ENCODE measurements at places on chromosomes 5 and 9.
A peak's percentile ranks its signal among the peaks of the same experiment; 100 is the strongest.

- DNase-seq = peak; percentile 2
Observed at GRCh38 chr5:114412510-114413171, 50.8 kb downstream of the KCNN2 start.

DNA sequence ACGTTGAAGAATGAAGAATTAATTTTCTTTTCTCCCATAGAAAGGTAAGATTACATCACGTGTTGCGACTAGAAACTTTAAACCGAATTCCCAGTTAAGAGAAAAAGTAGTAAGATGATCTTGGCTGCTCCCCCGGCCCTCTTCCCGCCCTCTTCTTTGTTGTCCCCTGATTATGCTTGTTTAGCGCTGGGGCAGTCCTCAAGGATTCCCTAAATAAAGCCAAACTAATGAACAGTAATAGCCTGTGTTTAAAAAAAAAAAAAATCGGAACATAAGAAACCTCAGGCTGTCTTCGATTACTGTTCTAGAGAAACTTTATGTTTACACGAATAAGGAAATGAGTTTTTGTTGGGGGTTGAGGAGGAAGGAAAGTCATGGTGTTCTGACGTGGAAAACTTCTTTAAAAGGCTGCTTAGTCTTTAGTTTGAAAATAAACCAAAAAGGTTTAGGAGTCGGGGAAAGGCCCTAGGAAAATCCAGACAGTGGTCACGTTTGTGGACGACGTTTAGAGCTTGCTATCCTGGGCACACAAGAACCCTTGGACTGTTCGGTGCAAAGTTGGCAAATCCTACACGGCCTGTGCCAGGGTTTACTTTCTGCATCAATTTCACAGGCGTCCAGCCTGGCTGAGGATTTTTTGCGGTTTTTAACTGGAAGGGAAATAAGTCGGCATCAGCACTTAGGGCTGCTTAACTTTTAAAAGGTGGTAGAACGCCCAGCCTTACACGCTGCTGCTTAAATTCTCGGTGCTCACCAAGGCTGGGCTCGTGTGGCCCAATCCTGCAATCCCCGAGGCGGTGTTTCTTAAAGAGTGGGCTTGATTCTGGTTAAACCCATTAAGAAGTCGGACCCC is 1.1 kb upstream of the MAT2B start:
- DNase-seq = peak; percentile 13

- DNase-seq = no peak
Observed at GRCh38 chr9:93203026-93203717, 19.2 kb downstream of the WNK2 start.

- peak; percentile 97 for DNase-seq
Observed at GRCh38 chr9:114348906-114349482, 19.3 kb downstream of the ORM2 start.

DNA sequence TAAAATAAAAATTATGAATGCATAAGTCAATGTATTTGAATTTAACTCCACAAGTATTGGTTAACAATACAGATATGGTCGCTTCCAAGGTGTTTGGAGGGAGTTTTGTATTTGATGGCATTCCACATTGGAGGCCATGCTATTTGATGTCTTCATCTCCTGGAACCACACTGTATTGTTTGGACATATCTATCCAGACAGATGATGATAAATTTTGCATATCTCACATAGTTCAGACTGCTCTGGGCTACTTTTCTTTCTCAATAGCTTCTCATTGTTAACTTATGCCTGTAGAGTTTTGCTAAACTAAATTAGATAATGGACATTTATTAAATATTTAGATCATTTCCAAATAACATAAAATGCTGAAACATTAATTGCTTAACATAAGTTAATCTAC is 58.0 kb downstream of the CDKN2A start:
- DNase-seq = no peak

GRCh38 chr5:65199993-65200675 is 281.6 kb downstream of the ADAMTS6 start:
- no peak for DNase-seq

DNA sequence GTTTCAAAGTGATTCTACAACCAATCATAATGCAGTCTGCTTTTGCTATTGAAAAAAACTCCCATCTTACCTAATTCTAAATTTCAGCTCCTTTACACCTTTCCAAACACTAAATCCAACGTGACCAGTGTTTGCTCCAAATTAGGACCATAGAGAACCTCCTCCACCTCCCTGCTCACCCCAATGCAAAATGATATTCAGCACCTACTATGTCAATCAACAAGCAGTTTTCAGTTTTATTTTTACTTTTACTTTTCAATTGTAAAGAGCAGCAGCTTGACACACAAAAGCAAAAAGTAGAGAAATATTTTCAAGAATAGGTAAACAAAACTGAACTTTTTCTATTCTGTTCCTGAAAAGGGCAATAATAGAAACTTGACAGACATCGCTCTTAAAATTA is 3.4 kb downstream of the FAM13B start:
- DNase-seq = no peak

DNA sequence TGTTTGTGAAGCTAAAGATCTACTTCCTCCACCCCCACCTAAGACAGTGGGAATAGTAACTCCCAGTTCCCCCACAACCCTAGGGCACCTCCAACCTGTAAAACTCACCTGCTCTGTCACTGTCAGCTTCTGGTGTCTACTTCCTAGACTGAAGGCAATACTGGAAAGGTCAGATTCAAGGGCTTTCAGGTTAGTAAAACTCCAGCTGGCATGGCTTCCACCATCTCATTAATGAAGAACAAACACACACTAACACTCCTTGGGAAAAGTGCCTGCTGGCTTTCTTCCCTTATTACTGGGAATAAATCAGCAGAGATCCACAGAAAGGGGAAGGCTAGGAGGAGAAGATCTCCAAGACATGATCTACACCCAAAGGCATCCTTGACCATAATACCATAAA is 109.9 kb downstream of the TMEM174 start:
- DNase-seq = no peak

DNA sequence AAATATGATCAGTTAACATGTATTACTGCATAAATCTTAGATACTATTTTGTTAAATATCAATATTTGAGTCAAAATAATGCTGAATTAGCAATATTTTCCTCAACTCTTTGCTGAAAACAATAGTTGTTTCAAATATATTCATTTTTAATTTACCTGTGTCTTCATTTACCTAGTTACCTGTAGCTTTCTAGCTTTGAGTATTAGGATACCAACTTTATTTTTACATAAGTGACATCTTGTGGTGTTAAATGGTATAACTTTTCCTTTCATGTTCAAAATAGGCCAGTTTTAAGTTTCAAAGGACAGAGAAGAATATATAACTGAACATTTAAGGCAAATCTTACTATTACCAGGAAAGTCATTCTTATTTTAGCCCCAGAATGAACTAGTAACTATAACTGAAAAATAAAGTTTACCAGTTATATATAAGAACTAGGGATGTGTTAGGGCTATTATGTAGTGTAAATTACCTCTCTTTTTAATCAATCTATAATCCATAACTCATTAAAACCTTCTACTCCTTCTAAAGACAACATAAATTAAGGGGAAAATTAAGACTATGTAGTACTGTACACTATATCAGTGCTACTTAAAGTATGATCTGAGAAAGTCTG is 25.3 kb downstream of the AP3B1 start:
- DNase-seq = no peak

DNA sequence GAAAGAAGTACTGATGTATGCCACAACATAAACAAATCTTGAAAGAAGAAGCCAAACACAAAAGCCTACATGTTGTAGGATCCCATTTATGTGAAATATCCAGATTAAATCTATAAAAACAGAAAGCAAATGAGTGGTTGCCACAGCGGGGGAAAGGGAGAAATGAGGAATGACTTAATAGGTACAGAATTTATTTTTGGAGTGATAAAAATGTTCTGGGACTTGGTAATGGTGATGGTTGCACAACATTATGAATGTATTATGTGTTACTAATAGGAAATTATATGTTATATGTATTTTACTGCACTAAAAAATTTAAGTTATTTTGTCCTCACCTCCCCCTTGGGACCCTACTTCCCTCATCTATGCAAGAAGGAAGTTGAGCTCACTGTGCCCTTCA is 16.4 kb upstream of the TTC1 start:
- DNase-seq = no peak

GRCh38 chr5:141778683-141779082 is 96.7 kb upstream of the ARAP3 start:
- DNase-seq = peak; percentile 51

GRCh38 chr5:149337736-149338135 is 7.6 kb upstream of the GRPEL2 start:
- DNase-seq = no peak

DNA sequence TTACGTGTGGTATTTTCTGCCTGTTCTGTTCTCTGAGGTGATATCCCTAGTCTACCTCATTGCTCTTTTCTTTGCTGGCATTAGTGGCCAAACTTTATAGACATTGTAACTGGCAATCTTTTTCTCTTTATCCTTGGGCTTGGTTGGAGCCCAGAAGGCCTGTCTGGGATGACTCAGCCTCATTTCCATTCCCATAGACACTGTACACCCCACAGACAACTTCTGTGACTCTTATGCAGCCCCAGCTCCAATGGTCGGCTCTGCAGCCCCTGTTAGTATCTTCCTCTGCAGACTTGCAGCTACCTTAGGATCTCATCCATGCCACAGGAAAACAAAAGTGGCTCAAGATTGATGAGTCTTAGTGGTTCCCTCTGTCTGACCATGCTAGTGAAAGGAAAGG is 79.8 kb downstream of the CFAP95 start:
- DNase-seq = no peak

DNA sequence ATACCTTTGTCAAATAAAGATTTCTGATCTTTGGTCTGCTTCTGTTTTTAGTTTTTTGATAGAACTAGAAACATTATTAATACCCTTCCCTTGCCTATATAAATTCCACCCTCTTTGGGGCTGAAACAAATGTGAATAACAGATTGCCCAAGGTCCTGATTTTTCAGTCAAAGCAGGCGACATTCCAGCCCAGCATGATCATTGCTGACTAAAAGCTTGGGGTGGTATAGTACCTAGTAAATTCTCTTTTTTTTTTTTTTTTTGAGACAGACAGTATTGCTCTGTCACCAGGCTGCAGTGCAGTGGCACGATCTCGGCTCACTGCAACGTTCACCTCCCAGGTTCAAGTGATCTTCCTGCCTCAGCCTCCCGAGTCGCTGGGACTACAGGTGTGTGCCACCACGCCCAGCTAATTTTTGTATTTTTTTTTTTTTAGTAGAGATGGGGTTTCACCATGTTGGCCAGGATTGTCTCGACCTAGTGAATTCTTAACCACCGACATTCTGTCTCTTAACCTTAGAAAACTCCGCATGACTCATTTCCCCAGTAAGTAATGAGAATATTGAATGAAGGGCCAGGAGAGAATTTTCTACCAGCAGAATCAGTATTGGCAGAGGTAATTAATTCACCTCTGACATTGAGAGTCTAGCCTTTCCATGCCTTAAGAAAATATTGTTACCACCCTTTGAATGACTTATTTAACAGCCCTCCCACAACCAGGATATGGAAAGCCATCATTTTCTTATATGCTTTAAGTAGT is 226.4 kb downstream of the GNA14 start:
- no peak for DNase-seq

DNA sequence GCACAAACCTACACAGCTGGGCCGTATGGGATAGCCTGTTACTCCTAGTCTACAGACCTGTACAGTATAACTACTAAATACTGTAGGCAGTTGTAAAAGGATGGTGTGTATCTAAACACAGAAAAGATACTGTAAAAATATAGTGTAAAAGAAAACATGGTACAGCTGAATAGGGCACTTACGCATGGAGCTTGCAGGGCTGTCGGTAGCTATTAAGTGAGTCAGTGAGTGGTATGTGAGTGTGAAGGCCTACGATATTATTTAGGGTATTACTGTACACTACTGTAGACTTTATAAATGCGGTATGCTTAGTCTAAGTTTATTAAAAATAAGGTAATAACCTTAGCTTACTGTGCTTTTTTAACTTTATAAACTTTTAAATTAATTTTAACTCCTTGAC is 1.2 kb downstream of the ZCCHC9 start:
- no peak for DNase-seq

- DNase-seq = peak; percentile 80
Observed at GRCh38 chr9:89606049-89606623, 1.3 kb downstream of the GADD45G start.

DNA sequence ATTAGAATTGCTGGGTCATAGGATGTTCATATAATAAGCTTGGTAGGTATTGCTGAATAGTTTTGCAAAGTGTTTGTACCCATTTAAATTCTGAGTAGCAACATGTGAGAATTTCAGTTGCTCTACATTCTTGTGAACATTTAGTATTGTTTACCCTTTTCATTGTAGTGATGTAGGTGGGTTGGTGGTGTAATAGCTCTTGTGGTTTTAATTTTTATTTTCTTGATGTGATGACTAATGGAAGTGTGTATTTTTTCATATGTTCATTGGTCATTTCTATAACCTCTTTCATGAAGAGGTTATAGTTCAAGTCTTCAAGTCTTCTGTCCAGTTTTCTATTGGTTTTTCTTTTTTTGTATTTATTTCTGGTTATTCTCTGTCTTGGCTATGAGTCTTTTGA is 34.4 kb downstream of the RASA1 start:
- DNase-seq = no peak

GRCh38 chr9:71446473-71447411 is 321.6 kb downstream of the CEMIP2 start:
- peak; percentile 34 for DNase-seq

DNA sequence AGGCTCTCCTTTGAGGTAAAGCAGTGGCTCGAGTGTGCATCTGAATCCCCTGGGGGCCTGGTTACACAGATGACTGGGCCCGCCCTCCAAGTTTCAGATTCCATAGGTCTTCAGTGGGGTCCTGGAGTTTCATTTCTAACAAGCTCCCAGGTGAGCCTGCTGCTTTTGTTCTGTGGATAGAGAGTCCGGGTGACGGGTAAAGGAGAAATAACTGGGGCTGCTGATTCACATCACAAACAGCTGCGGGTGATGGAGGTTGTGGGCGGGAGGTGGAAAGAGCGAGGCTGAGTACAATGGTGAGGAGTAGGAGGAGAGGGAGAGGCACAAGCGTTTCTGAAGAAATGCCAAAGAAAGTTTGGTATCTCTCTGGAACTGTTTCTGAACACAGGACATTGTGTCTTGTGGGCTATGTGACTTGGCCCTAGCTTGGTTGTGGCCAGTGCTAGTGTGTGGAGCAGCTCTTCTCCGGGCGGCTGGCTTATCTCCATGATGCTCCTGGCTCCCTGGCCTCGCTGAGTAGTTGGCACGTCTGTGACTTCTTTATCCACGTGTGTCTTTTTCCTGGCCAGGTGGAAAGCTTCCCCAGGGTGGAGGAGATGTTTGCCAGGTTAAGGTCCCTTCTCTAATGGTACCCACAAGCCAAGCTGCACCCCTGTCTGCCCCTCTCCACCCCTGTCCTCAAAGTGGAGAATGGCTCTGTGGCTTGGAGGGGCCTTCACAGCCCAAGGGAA is 61.7 kb downstream of the HSPA4 start:
- no peak for DNase-seq

DNA sequence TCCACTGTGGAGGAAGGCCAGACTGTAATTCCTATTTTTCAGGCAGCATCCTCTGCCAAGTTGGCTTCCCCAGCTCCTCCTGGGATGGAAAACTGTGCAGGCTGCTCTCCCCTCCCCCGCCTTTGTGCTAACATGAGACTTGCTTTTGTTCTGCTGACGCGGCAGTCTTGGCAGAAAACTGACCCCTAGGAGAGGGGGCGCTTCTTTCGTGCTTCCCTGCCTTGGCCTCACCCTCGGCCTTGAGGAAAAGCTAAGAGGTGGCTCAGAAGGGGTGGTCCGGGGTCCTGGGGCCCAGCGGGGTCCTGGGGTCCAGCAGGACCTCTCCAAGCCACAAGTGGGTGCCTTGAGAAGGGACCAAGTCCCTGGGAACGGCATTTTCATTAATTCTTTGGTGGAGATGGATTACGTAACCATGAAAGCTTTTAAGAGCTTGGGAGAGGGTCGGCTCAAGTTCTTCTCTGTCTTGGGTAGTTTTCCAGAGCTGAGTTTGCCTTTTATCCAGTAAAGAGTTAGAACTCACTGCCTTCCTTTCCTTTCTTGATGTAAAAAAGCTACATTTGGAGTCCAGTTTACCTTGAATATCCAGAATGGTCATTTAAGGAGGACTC is 51.0 kb downstream of the SH3PXD2B start:
- no peak for DNase-seq
